ENCODE measurements at places on chromosomes 4 and X. TPM values are rescaled to one million over a fixed set of nuclear protein-coding genes. Genes with fewer than 3 reads are reported as not detected.
A peak's percentile ranks its signal among the peaks of the same experiment; 100 is the strongest.

DNA sequence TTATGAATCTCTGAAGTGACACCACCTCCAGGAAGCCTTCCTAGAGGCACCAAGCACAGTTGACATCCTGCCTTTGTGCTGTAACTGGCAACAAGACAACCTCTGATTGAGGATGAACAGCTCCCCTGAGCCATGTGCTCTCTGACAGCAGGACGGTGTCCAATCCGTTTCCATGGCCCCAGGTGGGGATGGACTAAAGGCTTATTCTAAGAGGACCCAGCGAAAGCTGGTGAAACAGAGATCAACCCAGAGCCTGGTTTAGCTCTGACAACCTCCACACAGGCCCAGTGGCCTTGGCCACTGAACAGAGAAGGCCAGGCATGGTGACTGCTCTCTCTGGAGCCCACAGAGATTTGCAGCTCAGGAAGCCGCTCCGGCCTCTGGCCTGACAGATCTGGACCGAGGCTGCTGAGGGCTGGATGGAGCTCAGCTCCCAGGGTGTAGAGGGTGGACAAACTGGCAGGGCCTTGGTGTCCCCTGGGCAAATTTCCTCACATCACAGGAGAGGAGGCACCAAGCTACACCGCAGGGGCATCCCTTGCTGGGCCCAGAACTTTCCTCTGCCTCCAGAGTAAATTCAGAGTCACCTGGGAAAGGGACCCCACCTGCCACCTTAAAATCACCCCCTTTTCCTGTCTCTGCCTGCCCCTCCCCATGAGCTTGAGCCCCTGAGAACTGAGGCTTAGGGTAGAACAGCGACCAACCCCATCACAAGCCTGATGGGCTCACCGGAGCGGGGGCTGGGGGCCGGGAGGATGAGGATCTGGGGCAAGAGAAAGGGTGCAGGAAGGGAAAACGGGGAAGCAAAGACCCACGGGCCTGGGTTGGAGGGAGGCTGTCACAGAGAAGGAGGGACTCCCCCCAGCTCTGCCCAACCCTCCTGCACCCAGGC lies 40.2 kb downstream of the HMX1 start:
- no peak overlapping the region for H3K27ac ChIP-seq
- no peak for DNase-seq

Gene RAB33A
- 25.4 TPM for total RNA-seq

DNA sequence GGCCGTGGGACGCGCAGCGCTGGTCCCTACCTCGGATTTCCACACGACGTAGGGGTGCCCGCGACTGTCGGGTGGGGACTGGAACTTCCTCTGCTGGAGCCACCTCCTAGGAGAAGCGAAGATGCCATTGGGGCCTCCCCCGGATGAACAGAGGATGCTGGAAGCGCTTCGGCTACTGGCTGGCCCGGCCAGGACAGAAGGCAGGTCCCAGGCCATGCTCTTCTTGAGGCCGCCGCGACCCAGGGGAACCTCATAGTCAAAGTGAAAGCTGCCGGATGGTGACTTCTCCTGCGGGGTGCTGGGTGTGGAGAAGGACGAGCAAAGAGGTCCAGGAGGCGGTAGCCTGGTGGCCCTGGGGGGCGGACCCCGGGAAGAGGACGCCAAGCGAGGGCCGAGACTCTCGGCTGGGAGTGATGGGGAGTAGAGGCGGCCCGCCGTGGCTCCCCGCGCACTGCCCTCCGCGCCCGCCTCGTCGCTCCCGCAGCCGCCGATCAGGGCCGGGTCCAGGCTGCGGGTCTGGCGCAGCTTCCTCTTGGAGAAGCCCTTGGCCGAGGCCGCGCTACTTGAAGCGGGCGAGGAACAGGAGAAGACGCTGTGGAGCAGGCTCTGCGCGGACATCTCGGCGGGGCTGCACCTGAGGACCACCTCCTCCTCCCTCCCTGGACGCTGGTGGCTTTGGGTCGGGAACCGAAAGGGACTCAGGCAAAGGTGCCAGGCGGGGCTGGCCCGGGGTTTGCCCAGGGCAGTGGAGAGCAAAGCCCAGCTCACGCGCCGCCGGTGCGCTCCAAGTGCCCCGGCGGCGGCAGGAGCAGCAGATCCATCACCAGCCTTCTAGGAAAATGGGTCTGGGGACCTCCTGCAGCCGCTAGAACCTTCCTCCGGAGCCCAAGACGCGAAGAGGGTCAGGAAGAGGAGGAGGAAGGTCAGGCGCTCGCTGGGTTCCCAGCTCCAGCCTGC lies 1.2 kb downstream of the ARHGAP6 start:
- no peak overlapping the region for H3K27ac ChIP-seq
- no peaks in the 10 kb centered on the region for H3K36me3 ChIP-seq
- no peak overlapping the region for H3K4me3 ChIP-seq
- no peak for DNase-seq

GRCh38 chr4:19579608-19580007 lies 672.1 kb upstream of the SLIT2 start:
- peaks cover 5% of the 10 kb centered on the region for H3K36me3 ChIP-seq
- no peak overlapping the region for H3K4me3 ChIP-seq
- DNase-seq = no peak
- no peaks in the 10 kb centered on the region for H3K4me1 ChIP-seq
- no peaks in the 10 kb centered on the region for H3K27me3 ChIP-seq
- no peak overlapping the region for H3K27ac ChIP-seq

Gene KCND1
- total RNA-seq = 6.2 TPM

Gene NLGN4X
- not detected for total RNA-seq

Gene BEX1
- not detected for total RNA-seq

DNA sequence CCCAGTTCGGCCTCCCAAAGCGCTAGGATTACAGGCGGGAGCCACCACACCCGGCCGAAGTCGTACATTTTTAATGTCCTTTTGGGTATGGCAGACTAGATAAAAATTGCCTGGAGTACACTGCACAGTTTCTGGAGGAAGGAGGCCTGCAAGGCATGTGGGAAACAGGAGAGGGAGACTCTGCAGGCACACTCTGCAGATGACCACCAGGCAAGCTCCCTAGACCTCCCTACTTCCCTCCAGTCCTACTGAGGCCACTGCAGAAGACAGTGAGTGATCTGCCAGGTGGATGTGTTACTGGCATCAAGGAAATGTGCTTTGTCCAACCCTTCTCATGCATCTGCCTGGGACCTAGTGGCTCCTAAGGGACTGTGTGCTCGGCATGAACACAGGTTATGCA lies 11.4 kb downstream of the PDLIM3 start:
- peaks cover 12% of the 10 kb centered on the region for H3K36me3 ChIP-seq
- H3K27me3 ChIP-seq = peaks cover 7% of the 10 kb centered on the region
- no peak overlapping the region for H3K27ac ChIP-seq
- H3K4me1 ChIP-seq = no peaks in the 10 kb centered on the region

Gene CFAP47
- not detected for total RNA-seq

DNA sequence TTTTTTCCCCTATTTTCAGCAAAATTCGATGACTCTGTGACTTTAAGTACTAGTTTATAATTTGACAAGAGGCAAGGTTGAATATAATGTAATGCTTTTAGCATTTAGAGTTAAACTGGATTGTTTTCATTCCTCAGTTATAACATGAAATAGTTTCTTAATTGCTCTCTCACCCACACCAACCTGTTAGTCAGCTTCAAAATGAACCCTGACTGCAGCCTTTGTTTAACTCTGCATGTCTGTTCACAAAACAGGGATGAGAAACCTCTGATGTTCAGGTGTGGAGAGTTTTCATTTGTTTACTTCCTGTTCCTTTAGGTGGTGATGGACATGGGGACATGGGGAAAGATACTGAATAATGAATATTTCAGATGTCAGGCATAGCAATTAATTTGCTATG lies 49.9 kb upstream of the MND1 start:
- DNase-seq = no peak
- no peak overlapping the region for H3K4me3 ChIP-seq
- peaks cover 7% of the 10 kb centered on the region for H3K27me3 ChIP-seq
- H3K36me3 ChIP-seq = no peaks in the 10 kb centered on the region
- H3K27ac ChIP-seq = no peak overlapping the region
- H3K4me1 ChIP-seq = no peaks in the 10 kb centered on the region

- no peak overlapping the region for H3K4me3 ChIP-seq
- H3K27ac ChIP-seq = no peak overlapping the region
- no peaks in the 10 kb centered on the region for H3K4me1 ChIP-seq
- H3K27me3 ChIP-seq = peaks cover 7% of the 10 kb centered on the region
- no peak for DNase-seq
These were observed 82.8 kb upstream of the HPF1 start for GRCh38 chr4:169840554-169840953.

- H3K36me3 ChIP-seq = no peaks in the 10 kb centered on the region
- no peaks in the 10 kb centered on the region for H3K27me3 ChIP-seq
- no peaks in the 10 kb centered on the region for H3K4me1 ChIP-seq
- DNase-seq = peak; percentile 63
- H3K27ac ChIP-seq = no peak overlapping the region
These were observed 38.4 kb downstream of the SAGE1 start for GRCh38 chrX:135931644-135932487.

Gene ADGRG4
- not detected for total RNA-seq

Gene P2RY4
- total RNA-seq = 0.36 TPM

DNA sequence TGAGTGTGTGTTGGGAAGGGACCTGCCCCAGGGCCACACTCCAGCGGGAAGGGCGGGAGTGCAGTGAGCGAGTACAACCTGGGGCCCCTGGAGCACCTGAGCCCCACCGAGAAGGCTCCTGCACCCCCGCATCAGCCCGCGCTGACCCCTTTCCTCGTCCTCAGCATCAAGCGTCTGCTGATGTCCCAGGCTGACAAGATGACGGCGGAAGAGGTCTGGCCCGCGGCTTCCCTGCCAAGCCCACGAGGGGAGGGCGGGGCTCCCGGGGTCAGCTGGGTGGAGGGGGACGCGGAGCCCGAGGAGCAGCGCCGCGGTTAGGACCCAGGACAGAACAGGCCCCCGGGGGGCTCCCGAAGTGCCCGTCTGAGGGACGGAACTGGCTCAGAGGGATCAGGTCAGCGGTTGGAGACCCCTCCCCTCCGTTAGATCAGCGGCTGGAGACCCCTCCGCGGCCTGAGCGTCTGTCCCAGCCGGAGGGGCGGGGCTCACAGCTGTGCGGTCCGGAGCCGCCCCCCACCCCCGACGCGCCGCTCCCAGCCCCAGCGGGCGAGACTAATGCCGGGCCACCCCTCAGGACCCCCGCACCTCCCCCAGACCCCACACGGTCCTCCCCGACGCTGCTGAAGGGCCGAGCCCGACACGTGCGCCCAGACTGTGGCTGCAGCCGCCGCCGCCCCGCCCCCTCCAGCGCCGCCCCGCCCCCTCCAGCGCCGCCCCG lies 6.7 kb downstream of the MYL5 start:
- peaks cover 5% of the 10 kb centered on the region for H3K4me1 ChIP-seq
- no peaks in the 10 kb centered on the region for H3K27me3 ChIP-seq
- peak overlapping the region; percentile 88 for H3K27ac ChIP-seq
- peak; percentile 91 for DNase-seq

DNA sequence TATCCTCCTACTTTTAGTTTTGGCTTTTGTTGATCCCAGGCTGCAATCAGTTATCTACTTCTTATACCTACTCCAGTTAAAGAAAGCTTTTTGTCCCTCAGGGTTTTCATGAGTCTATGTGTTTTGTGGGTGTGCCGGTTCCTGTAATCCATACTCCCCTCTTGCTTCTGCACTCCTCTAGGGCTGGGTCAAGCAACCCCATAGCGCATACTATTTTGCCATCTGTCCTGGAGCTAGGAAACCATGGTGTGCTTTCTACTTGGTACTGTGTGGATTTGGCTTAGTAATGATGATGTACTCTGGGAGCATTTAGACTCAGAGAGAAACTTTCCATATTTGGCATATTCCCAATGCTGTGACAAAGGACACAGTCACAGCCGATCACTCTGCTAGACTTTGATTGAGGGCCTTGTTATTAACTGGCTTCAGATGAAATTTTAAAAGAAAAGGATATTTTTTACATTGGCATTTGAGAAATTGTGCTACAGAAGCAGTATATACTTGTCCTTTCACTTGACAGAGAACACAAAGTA lies 86.1 kb upstream of the GRXCR1 start:
- no peaks in the 10 kb centered on the region for H3K4me1 ChIP-seq
- no peak for DNase-seq
- no peak overlapping the region for H3K27ac ChIP-seq
- peaks cover 19% of the 10 kb centered on the region for H3K36me3 ChIP-seq

DNA sequence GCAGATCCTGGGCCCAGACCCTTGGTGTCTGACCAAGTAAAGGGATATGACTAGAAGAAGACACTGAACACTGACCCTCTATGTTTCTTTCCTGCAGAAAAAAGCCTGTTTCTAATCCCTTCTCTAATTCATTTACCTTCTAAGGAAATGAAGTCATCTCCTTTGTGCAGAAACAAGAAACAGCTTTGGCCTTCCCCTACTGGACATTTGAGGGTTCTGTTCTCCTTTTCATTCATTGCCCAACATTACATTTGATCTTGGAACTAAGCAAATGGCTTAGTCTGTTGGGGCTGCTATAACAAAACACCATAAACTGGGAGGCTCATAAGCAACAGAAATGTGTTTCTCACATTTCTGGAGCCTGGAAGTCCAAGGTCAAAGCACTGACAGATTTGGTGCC lies 20.0 kb downstream of the HCCS start:
- H3K27ac ChIP-seq = no peak overlapping the region
- DNase-seq = no peak
- H3K36me3 ChIP-seq = no peaks in the 10 kb centered on the region
- no peaks in the 10 kb centered on the region for H3K27me3 ChIP-seq
- no peak overlapping the region for H3K4me3 ChIP-seq
- no peaks in the 10 kb centered on the region for H3K4me1 ChIP-seq

GRCh38 chrX:82813671-82814078 lies 694.4 kb upstream of the POU3F4 start:
- peaks cover 4% of the 10 kb centered on the region for H3K36me3 ChIP-seq
- H3K4me1 ChIP-seq = no peaks in the 10 kb centered on the region
- H3K27me3 ChIP-seq = no peaks in the 10 kb centered on the region
- H3K4me3 ChIP-seq = no peak overlapping the region

DNA sequence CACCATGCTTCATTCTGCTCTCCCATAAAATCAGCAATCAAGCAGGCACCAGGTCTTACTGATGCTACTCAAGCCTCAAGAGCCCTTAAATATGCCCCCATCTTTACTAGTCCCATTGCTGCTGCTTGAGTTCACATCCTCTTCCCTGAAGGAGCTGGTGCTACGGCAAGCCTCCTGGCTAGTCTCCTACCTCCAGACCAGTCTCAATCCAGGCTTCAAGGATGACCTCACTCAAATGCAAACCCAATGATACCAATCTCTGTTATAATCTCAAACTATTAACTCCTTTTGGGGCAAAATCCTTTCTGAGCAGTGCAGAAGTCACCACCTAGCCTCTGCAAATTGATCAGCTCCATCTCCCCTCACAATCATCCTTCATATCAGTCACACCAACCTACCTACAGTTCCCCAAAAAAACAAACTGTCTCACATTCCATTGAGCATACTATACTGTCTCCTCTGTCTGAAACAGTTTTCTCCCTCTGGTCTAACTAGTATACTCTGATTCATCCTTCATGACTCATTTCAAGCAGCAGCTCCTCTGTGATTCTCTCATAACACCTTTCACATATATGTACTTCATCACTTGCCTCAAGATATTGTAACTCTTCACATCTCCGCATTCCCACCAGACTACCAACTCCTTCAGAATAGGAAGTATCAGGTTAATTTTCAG lies 30.0 kb downstream of the PAPSS1 start:
- H3K27me3 ChIP-seq = no peaks in the 10 kb centered on the region
- H3K36me3 ChIP-seq = no peaks in the 10 kb centered on the region

GRCh38 chrX:19991350-19991718 lies 473 bp upstream of the BCLAF3 start:
- no peaks in the 10 kb centered on the region for H3K36me3 ChIP-seq
- H3K27ac ChIP-seq = peak overlapping the region; percentile 46
- peaks cover 12% of the 10 kb centered on the region for H3K4me1 ChIP-seq
- no peak for DNase-seq

Gene LINC00632
- 1.0 TPM for total RNA-seq

All from natural killer cell treated with Interleukin-12 subunit alpha and Interleukin-12 subunit beta and Interleukin-15 and Interleukin-18, amount 100 ng/mL, for 72 hours (primary cell).